ENCODE measurements at places on chromosomes 1 and 21.
A peak's percentile ranks its signal among the peaks of the same experiment; 100 is the strongest.

- DNase-seq: no peak
Measured at GRCh38 chr1:98705591-98705990, 44.1 kb downstream of the SNX7 start.

- no peak for DNase-seq
Measured at GRCh38 chr1:186421446-186421845, 39.5 kb downstream of the PDC start.

- DNase-seq: no peak
Measured at GRCh38 chr1:172471666-172472065, 27.8 kb upstream of the PIGC start.

- no peak for DNase-seq
Measured at GRCh38 chr1:160858507-160858906, 4.2 kb downstream of the CD244 start.

DNA sequence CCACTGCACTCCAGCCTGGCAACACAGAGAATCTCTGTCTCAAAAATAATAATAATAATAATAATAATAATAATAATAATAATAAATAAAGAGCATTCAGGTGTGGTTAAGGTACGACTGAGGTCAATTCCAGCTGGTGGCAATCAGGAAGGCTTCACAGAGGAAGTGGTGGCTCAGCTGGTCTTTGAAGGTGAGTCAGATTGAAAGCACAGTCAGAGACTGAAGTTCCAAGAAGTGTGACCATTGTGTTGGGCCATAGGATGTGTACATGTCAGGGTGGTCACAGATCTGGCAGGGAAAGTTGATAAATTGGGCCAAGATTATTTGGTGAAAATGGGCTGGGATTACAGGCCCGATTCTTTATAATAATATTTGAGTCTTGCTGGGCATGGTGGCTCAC lies 31.0 kb upstream of the MED18 start:
- no peak for DNase-seq

DNA sequence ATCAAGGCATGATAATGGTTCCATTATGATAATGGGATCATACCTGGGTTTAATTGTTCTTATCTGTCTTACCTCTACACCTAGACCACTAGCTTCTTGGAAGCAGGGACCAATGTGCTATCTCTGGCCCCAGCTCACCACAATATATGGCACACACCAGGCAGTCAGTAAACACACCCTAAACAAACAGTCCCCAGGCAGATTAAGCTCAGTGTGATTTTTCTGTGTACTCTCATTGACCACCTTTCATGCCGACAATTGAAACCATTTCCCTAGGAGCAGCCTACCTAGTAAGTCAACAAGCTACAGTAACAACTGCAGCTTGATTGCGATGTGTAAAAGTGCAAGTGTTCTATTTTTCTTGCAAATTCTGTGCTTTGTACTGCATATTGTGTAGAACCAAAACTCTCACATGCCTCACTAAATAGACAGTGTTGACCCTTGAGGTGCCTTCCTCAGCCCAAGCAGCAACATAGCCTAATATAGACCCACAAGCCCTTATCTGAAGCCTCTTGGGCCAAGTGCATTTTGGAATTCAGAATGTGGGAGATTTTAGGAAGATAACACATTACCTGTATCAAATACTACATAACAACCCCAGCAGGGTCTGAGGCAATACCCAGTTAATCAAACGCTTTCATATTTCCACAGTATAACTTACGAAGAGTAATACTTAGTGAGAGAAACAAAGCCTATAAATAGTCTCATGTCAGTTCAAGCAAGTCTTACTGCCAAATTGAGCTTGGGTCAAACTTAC lies 32.0 kb downstream of the INPP5B start:
- no peak for DNase-seq

DNA sequence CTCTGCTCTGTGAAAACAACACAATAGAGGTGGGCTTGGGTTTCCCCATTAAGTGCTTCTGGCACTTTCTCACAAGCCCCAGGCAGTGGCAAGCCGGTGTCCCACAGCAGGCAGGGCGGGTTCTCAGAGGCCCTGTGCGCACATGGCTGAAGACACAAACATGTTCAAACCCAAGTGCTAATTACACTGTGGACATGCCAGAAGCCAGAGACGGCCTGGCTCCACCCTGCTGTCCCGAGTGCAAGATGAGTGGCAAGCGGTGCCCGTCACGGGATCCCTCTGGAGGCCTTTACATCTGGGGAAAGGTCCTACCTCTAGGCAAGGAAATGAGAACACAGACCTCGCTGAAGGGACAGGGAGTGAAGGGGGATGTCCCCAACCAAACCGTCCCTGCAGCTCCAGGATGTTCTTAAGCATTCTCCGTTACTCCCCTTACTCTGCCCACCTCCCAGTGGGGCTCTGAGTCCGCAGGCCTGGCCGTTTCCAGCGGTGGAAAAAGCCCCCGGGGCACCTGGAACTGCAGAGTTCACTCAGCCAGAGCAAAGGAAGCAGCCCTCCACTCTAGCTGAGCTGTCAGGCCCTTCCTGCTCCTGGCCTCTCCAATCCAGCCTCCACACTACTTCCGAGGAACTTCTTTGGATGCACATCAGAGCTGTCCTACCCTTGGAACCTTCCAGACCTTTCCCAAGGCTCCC lies 57.4 kb downstream of the SLC66A1 start:
- DNase-seq: no peak

DNA sequence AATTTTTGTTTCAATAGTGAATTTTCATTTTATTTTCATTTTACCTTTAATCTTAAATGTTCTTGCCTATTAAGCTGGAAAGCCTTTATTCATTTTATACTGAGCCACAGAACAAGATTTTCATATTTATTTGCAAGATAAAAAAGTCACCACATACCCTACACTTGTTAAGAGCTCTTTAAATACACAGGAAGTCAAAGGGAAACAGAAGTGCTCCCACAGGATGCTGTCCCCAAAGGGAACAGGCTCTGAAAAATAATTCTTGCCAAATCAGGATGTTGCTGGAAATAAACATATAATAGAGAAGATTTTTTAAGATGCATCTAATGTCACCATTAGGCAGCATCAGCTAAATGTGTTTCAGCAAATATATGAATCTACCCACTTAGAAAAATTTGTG lies 113.6 kb downstream of the VAV3 start:
- no peak for DNase-seq

DNA sequence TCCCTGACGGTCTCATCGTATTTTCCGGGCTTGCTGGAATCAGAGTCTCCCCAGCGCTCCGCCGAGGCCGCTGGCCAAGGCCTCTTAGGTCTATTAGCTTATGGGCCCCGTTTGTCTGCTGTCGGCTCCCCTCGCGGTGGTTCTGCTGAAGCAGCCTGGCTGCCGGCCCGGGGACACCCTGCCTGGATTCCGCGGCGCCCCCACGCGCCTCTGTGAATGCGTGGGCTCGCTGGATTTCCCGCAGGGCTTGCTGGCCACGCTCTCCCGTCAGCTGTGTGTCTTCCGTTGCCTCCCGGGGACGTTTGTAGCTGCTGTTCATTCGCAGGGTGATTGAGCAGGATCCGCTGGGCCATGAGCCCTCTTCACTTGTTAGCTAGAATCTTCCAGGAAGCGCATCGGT lies 8.4 kb downstream of the LRRC3 start:
- DNase-seq: no peak

DNA sequence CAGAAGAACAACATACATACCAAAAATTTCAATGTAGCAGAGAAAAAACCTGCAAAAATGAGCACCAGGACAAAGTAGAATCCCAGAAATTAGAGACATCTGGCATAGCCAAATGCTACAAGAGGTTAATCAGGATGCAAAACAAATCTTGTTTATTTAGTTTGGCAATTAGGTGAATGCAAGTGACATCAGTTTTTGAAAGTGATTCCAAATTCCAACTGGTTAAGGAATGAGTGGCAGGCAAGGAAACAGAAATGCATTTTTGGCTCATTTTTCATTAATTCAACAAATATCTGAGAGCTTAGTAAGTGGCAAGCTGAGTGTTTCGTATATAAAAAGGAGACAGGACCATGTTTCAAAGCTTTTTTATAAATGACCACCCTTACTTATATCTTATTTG lies 21.3 kb downstream of the SCAF4 start:
- peak; percentile 72 for DNase-seq

DNA sequence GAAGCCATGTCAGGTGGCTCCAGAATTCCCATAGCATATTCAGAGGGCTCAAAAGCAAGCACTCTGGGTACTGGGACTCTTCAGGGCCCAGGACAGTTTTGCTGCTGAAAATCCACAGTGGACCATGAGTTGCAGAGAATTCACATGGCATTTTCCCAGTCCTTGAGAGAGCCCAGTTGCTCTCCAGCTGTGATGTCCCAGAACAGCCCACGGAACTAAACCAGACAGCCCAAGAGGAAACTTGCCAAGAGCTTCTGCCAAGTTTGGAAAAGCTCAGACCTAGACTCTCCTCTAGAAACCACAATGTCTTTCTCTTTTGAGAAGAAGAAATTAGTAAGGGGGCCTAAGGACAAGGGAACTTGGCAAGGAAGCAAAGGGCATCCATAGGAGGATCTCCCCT lies 69.4 kb downstream of the RGS2 start:
- DNase-seq: peak; percentile 62

GRCh38 chr1:214116258-214116657 lies 128.5 kb downstream of the PROX1 start:
- peak; percentile 10 for DNase-seq

- DNase-seq: no peak
Measured at GRCh38 chr1:8367571-8368194, 49.8 kb downstream of the SLC45A1 start.

DNA sequence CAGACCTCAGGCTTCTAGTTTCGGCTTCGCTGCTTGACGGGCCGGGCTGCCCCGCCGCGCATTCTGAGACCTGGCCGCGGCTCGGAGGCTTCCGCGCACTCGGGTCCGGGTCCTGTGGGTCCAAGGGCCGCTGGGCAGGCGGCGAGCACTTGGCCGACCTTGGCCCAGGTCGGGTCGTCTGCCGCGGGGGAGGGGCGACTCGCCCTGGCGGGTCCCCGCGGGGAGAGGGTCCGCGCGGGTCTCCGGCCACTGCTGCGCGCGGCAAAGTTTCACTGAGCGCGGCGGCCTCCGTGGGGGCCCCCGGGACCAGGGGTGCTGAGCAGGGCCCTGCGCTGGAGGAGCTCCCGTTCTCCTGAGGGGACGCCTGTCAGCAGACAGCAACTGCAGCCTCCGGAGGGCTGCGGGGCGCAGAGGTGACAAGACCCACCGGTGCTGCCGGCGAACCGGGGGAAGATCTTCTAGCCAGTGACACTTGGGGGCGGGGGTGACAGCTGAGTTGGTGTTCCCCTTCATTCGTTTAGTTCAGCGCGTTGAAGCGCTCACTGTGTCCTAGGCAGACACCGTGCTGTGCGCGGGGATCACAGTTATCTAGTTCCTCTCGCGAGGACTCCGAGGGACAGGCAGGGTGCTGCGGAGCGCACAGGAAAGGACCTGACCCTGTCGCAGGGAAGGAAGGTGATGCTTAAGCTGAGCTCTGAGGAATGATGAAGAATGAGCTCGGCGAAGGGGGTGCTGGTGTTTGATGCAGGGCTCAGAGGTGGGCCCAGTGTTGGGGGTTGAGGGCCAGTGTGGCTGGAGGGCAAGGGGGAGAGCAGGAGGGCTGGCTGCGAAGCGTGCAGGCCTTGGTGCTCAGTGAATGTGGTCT lies 725 bp downstream of the MTFR1L start:
- DNase-seq: peak; percentile 66

DNA sequence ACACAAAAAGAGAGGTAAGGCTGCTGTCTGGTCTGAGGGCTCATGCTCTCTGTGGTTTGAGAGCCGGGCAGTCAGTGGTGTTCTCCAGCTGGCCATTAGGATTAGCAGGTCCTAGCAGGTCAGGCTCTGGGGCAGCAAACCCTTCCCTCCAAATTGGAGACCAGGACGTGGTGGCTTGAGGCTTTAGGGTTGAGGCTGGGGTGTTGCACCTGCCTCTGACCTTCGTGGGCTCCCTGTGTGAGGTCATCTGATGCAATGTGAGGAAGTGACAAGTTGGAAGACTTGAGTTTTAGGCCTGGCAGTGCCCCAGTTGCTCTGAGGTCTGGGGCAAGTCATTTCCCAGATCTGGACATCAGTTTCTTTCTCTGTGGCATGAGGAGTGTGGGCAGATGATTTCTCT lies 24.4 kb downstream of the SZRD1 start:
- DNase-seq: no peak

- DNase-seq: no peak
Measured at GRCh38 chr1:51203121-51203873, 32.8 kb upstream of the RNF11 start.

GRCh38 chr1:36457691-36458090 lies 6.5 kb downstream of the MRPS15 start:
- DNase-seq: no peak

DNA sequence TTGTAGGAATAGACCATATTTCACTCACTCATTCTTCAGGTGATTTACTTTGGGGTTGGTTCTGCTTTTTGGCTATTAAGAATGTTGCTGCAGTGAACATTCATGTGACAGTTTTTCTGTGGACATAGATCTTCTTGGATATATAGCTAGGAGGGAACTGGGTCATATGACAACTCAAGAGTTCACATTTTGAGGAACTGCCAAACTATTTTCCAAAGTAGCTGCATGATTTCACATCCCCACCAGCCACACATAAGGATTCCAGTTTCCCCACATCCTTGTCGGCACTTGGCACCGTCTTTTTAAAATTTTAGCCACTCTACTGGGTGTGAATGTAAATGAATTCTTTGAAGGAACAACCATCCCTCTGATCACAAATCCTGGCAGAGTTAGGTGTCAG lies 126.0 kb downstream of the PRDM2 start:
- no peak for DNase-seq

- no peak for DNase-seq
Measured at GRCh38 chr1:110190282-110190929, 19.7 kb upstream of the KCNC4 start.

- DNase-seq: no peak
Measured at GRCh38 chr1:26346274-26347033, 7.5 kb downstream of the CRYBG2 start.

DNA sequence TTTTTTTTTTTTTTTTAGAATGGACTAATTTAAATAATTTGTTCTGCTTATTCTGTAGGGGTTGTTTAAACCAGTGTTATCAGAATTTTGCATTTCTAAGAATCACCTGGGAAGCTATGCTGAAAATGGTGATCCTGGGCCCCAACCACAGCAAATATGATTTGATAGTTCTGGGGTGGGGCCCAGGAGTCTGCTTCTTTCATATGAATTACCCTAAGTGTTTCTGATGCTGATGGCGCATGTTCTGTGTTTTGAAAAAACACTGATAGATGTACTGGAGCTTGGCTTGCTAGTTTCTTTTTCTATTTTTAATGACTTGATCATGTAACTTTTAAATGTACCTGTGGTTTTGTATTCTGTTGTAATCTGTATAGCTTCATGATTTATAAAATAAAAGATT lies 89.3 kb downstream of the CDC14A start:
- no peak for DNase-seq

DNA sequence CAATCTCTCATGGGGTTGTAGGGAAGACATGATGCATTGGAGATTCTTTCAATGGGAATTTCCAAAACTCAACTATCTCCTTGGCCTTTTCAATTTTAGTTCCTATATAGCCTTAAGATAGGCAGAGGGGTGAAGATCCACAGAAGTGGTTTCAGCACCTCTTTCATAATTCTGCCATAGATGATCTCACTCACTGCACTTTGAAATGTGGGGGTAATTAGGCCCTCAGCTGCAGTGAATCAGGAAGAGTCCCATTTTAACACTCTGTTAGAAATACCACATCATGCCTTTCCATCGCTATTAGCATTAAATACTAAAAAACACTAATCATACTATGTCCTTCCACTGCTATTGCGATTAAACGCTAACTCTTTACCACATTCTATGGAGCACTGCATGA lies 25.1 kb upstream of the EEIG2 start:
- no peak for DNase-seq

All from fibroblast of mammary gland (primary cell).